AG09319 (cell line): ENCODE measurements at places on chromosomes 12 and 14.

DNA sequence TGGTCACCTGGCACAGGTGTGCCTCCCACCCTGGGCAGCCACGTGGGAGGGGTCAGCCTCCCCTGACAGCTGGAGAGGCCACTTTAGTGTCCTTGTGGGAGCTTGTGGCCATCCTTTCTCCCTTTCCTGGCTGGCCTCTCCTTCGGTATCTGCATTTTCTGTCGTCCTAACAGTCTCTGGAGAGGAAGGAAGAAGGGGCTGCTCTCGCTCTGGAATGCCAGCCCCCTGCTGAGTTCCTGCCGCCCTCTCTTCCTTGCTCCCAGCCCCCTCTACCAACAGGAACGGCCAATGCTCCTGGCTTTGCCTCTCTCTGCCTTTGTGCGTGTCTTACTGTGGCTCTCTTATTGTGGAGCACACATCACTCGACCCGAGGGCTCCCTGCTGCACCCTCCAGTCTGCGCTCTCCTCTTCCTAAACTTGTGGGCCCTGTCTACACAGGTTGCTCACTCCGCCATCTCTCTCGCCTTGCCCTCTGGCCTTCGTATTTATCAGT lies 70.8 kb downstream of the FBXL14 start:
- no peak for DNase-seq

DNA sequence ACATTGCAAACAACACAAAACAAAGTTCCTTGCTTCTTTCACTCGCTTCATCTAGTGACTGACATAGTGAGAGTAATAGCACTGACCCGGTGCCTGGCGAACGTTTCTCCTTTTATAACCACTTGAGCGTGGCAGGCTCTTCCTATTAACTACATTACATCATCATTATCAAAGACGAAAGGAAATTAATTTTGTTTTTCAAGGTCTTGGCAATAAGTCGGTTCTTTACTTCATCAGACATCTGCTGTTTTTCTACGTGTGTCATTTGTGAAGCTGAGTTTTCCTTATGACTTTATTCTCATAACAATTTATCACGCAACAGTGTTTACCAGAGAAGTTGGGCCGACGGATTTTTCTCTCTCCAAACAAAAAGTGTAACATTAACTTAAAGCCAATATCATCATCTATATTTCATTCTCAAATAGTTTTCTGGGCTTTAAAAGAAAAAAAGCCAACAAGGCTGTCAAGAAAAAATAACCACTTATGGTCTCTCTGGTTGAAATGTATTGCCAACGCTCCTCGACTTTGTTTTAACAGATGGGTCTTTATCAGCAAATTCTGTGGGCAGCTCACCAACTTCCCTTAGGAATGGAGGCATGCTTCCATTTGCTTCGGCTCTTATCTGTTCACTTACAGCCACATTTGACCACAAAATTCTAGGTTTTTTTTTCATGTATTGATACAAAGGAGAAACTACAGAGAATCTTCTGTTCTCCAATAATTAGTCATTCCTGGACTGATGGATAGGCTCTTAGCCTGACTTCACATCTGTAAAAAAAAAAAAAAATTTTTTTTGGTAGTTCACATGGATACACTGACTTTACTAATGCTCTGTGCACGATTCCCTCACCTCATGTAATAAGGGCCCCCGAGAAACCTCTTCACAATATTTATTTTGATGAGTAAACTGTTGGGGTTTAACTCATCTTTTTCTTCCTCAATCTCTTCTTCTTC lies 97.1 kb upstream of the CDKN3 start:
- DNase-seq: no peak

- DNase-seq: no peak
Measured at GRCh38 chr12:97681612-97682504, 219.3 kb downstream of the RMST start.

DNA sequence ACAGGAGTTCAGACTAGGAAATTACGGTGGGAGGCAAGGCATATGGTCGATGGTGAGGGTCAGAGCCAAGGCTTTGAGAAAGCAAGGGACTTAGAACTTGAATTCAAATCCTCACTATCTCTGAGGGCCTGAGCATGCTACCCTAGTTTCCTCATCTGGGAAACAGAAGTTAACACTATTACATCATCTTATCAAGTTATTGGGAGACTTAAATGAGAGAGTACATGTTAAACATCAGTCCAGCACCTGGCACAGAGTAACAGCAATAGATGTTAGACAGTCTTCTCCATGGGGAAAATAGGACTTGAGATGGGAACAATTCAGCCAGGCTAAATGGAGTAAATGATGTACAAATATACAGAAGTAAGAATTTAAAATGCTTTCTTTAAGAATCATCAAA lies 38.5 kb downstream of the SLC38A1 start:
- DNase-seq: no peak

- DNase-seq: no peak
Measured at GRCh38 chr14:49058511-49058910, 527.7 kb downstream of the RPS29 start.

DNA sequence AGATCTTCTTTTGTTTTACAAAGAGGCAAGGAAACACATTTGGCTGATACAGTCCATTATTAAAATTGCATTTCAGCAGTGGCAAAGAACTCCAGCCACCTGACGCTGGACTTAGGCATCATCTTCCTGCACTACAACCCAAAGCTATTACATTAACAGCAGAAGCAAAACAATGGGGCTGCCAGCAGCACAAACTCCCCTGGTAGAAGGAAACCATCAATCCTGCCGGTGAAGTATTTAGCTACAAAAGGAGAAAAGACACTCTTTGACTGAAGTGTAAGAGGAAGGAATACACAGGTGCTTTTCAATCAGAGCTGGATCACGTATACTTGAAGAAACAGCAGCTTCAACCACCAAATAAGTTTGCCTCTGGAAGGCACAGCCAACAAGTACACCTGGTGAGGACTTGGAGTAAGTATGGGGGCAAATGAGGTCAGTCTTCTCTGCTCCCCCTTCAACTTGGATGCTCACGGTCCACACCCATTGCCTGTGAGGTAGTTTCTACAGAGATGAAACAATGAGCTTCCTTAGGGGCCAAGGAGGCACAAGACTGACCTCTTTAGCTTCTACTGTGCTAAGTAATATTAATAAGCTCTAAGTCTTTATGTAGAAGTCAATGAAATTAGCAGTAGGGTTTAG lies 125.9 kb upstream of the FOXN3 start:
- DNase-seq: no peak

- no peak for DNase-seq
Measured at GRCh38 chr14:82562881-82563280, 1029.2 kb upstream of the SEL1L start.

DNA sequence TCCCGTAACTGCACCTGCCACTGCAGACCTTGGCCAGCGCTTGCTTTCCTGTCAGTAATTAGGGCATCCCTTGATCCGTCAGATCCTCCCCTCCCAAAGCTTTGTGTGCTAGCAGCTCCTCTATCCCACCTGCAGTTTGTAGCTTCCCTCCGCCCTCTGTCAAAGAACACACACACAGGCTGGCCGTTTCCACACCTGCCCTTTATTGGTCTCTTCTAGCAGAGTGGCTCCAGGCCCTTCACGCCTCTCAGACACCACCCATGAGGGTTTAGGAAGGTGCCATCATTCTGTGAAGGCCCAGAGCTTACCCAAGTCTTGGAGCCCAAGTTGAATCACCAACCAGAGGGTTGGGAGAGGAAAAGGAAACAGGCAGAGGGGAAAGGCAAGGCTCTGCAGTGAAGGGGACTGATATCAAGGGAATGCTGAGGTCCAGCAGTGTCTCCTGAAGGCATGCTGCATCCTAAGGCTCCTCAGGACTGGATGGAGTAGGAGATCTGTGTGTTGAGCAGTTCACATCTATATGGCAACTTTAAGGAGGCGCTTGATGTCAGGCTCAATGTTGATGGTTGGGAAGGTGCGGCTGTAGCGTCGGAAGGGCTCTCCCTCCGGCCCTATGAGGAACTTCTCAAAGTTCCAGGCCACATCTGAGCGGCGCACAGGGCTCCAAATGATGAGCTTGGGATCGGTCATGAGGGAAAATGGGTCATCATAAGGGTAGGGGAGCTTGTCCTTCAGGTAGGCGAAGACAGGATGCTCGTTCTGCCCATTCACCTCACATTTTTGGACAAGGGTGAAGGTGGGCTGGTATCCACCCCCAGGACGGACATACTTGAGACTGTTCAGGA lies 3.4 kb downstream of the GPX2 start:
- DNase-seq: no peak

- peak; percentile 35 for DNase-seq
Measured at GRCh38 chr12:14896521-14897169, 11.0 kb upstream of the MGP start.

GRCh38 chr14:104036212-104036611 lies 49.3 kb upstream of the ASPG start:
- DNase-seq: no peak

GRCh38 chr14:26709019-26709418 lies 111.2 kb upstream of the NOVA1 start:
- no peak for DNase-seq

- no peak for DNase-seq
Measured at GRCh38 chr14:26276757-26277156, 321.1 kb downstream of the NOVA1 start.

- no peak for DNase-seq
Measured at GRCh38 chr12:77437206-77437605, 371.8 kb upstream of the E2F7 start.

DNA sequence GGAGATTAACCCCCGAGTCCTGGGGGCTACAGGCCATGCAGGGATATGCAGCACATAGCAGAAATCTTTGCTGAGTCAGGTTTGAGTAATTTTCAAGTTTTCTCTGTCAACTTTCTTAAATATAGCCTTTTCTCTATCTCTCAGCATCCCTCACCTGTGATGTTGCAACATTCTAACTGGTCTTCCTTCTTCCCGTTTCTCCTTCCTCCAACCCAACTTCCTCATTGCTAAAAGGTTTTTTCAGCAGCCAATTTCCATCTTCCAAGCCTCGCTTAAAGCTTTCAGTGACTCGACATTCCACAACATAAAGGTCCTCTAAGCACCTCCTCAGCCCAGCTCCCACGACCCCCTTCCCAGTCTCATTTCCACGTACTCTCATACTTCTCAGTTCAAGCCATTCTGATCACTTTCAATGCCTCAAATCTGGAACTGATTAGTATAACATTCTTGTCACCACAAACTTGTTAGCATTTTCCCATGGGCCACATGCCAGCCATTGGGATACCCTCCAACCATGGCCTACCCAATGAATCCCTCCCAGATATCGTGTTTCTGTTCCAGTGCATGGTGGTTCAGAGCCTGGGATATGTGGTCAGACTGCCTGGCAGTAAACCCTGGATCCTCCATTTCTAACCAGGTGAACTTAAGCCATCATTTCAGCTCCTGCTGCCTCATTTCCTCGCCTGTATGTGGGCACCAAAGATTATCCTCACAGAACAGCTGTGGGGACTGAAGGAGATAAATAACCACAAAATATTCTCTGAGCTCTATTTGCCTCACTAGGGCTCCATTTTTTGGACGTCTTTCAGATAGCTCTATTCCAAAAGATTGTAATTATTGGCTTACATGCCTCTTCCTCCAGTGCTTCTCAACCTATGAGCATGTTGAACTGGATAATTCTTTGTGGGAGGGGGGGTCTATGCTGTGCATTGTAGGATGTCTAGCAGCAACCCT lies 65.8 kb downstream of the KCNK10 start:
- no peak for DNase-seq

- no peak for DNase-seq
Measured at GRCh38 chr12:118633071-118633470, 256.7 kb downstream of the SUDS3 start.

GRCh38 chr14:56816574-56817391 lies 6.5 kb upstream of the OTX2 start:
- no peak for DNase-seq

GRCh38 chr12:240566-240965 lies 22.1 kb downstream of the SLC6A13 start:
- no peak for DNase-seq

DNA sequence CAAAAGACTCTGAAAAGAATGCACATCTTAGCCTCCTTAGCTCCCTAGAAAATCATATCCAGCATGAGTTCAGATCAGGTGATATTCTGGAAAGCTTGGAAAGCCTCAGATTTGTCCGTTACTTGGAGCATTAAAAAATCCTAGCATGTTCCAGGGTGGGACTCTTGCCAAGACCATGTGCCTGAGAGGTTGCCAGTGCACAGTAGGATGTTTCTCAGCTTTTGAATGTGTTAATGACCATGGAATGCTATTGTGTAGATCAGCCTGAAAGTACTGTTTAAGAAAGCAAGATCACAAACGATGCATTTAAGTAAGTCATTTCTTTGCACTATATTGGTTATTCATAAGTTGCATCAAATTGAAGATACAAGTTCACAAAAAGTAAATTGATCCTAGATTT lies 230.5 kb downstream of the ETNK1 start:
- DNase-seq: no peak

- no peak for DNase-seq
Measured at GRCh38 chr12:58286353-58286752, 345.0 kb downstream of the ATP23 start.

- no peak for DNase-seq
Measured at GRCh38 chr12:22657538-22657937, 32.6 kb downstream of the ETNK1 start.

GRCh38 chr12:12095021-12095420 lies 24.3 kb downstream of the BCL2L14 start:
- no peak for DNase-seq

DNA sequence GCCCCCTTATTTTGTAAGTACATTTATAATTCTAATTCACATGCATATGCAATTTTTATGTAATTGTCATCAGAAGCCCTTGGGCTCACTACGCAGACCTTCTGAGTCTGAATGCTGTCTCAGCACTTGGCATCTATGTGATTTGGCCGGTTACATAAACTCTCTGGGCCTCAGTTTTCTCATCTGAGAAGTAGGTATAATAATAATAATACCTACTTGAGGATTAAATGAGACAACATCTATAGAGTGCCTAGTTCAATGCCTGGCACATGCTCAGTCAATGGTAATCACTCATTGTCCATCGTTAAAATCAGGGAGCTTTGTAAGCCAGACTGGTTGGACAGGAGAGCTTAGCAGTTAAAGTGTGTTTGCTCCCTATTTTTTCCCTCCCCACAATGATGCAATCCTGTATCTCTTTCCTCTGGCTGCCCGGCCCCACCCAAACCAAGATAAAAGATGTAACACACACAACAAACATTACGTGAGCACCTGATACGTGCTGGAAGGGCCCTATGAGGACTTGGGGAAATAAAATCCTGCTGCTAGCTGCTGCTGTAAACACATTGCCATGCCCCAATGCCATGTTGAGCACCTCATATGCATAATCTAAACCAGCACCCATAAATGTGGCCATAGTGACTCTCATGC lies 235.0 kb downstream of the CRADD start:
- no peak for DNase-seq

- DNase-seq: no peak
Measured at GRCh38 chr12:52391618-52392002, 6.2 kb upstream of the KRT84 start.

- no peak for DNase-seq
Measured at GRCh38 chr14:31920989-31921650, 156.0 kb upstream of the ARHGAP5 start.

DNA sequence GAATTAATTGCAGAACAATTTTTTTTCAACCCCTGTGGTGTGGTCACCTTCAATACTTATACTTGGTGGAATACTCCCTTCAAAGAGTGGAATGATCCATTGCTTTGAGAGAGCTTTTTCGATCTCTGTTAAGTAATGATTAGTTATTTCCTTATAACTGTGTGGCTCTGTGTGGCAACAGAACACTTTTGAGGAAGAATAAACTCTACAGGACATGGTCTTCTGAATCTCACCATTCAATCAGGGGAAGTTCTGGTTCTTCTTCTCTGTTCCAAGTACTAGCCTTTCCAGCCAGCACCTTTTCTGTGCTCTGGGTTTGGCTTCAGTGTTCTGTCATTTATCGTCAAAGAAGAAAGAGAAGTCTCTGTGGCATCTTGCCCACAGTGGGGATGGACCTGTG lies 369.2 kb downstream of the ZFP36L1 start:
- no peak for DNase-seq
